ENCODE measurements at places on chromosomes 4 and X. TPM values are rescaled to one million over a fixed set of nuclear protein-coding genes. Genes with fewer than 3 reads are reported as not detected.

RAB41 gene
- total RNA-seq = not detected

CPZ gene
- not detected for total RNA-seq

ARAF gene
- 83.9 TPM for total RNA-seq

TGIF2LX gene
- not detected for total RNA-seq

ACSL4 gene
- total RNA-seq = 64.1 TPM

TLR6 gene
- total RNA-seq = 3.7 TPM

SLC7A11 gene
- 2.0 TPM for total RNA-seq

CYLC1 gene
- total RNA-seq = not detected

VCX2 gene
- not detected for total RNA-seq

ATP7A gene
- 8.1 TPM for total RNA-seq

LRIT3 gene
- 0.33 TPM for total RNA-seq

CTAG2 gene
- not detected for total RNA-seq

TASL gene
- total RNA-seq = 2.7 TPM

REELD1 gene
- 0.16 TPM for total RNA-seq
